Effector memory CD8-positive, alpha-beta T cell (primary cell): ENCODE measurements at places on chromosomes 13 and 19.

GRCh38 chr13:26266311-26266710, 12.4 kb downstream of the CDK8 start:
- H3K27me3 ChIP-seq, result no peaks in the 10 kb centered on the region
- DNase-seq, result no peak
- no peak overlapping the region for H3K27ac ChIP-seq
- H3K4me3 ChIP-seq, result no peak overlapping the region
- peaks cover 33% of the 10 kb centered on the region for H3K4me1 ChIP-seq

DNA sequence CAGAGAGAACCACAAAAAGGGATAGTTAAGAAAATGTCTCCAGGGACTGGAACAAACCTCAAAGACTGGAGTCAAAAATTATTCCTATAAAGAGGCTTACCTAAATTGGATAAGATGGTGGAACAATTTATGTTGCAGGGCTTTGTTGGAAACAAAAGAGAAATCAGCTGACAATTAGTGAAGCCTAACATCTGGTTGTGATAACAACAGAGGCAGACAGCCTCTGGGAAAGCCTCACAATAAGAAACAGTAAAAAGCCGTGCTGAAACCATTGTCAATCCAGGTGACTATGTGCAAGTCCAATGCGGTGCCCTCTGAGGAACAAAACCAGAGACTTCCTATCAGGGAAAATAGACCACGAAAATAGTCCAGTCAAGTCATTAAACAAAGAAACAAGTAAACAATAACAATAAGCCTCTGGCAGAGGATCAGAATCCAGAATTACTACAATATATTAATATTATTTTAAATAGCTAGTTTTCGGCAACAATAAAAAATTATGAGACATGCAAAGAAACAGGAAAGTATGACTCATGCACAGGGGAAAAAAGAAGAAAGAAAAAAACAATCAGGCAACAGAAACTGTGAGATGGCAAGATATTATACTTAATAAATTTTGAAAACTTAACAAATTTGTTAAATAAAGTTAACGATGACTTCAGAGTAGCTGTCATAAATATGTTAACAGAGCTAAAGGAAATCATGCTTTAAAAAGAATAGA, 99.7 kb upstream of the RXFP2 start:
- H3K4me1 ChIP-seq, result no peaks in the 10 kb centered on the region
- DNase-seq, result no peak
- no peaks in the 10 kb centered on the region for H3K27me3 ChIP-seq
- no peak overlapping the region for H3K27ac ChIP-seq
- H3K4me3 ChIP-seq, result no peak overlapping the region

GRCh38 chr13:70568571-70568970, 460.3 kb upstream of the KLHL1 start:
- no peaks in the 10 kb centered on the region for H3K27me3 ChIP-seq
- no peaks in the 10 kb centered on the region for H3K4me1 ChIP-seq
- no peak for DNase-seq
- H3K4me3 ChIP-seq, result no peak overlapping the region
- no peaks in the 10 kb centered on the region for H3K36me3 ChIP-seq
- H3K27ac ChIP-seq, result no peak overlapping the region

- no peaks in the 10 kb centered on the region for H3K4me1 ChIP-seq
- H3K4me3 ChIP-seq, result no peak overlapping the region
- DNase-seq, result no peak
- H3K36me3 ChIP-seq, result no peaks in the 10 kb centered on the region
Observed at GRCh38 chr19:22619932-22620331, 14.2 kb upstream of the ZNF492 start.

DNA sequence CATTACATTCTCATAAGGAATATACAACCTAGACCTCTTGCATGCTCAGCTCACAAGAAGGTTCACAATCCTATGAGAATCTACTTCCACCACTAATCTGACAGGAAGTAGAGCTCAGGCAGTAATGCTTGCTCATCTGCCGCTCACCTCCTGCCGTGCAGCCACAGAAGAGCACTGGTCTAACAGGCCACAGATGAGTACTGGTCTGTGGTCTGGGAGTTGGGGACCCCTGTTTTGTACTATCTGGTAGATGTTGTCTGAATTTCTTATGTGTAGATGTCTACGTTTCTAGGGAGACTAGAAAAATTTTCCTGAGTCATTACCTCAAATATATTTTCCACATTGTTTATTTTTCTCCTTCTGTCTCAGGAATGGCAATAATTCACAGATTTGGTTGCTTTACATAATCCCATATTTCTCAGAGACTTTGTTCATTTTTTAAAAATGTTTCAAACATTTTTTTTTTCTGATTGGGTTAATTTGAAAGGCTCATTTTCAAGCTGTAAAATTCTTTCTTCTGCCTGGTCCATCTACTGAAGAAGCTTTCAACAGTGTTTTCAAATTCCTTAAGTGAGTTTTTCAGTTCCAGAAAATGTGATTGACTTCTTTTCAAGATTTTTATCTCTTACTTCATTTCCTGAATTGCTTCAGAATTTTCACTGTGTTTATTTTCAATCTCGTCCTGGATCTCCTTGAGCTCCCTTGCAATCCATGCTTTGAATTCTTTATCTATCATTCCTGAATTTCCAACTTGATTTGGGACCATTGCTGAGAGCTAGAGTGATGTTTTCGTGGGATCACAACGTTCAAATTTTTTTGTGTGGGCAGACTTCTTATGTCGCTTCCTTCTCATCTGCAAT, 1322.2 kb downstream of the PCDH9 start:
- no peaks in the 10 kb centered on the region for H3K36me3 ChIP-seq
- H3K27ac ChIP-seq, result no peak overlapping the region
- DNase-seq, result no peak
- no peak overlapping the region for H3K4me3 ChIP-seq
- no peaks in the 10 kb centered on the region for H3K27me3 ChIP-seq

DNA sequence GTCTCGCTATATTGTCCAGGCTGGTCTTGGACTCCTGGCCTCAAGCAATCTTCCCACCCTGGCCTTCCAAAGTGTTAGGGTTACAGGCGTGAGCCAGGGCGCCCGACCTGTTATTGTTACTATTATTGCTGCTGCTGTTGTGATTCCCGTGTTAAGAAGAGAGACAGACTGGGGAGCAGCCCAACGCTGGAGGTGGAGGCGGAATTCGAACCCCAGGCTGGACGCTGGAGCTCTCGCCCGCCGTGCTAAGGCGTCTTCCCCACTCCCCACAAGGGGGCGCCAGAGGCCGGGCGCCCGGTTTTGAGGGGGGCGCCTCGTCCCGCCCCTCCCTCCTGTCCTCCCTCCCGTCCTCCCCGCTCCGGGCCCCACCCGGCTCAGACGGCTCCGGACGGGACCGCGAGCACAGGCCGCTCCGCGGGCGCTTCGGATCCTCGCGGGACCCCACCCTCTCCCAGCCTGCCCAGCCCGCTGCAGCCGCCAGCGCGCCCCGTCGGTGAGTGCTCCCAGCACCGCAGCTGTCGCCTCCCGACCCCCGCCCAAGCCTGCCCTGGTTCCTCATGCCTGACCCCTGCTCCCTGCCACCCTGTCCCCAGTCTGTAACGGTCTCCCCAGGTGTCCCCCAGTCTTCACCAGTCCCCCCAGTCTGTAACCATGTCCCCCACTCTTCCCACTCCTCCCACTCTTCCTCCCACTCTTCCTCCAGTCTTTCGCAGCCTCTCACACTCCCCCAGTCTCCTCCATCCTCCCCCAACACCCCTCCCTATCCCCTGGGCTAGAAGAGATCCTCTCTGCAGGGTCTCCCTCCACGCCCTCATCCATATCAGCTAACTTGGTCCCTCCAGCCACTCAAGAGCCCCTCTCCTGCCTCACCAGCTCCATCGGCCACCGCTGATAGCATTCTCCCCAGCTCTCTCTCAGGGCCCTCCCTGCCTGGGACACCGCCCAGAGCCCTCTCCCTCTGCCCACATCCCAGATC, at the start of gene EHD2:
TSS of gene EHD2 (plus strand) at position 377 of the 976 bp plus-strand sequence. CDS start 3,191 bp downstream, outside the sequence.
- H3K27me3 ChIP-seq, result peaks cover 57% of the 10 kb centered on the region
- DNase-seq, result no peak
- no peak within 1 kb of the TSS for H3K4me3 ChIP-seq
- peaks cover 3% of the 10 kb centered on the region for H3K36me3 ChIP-seq
- H3K4me1 ChIP-seq, result no peaks in the 10 kb centered on the region

DNA sequence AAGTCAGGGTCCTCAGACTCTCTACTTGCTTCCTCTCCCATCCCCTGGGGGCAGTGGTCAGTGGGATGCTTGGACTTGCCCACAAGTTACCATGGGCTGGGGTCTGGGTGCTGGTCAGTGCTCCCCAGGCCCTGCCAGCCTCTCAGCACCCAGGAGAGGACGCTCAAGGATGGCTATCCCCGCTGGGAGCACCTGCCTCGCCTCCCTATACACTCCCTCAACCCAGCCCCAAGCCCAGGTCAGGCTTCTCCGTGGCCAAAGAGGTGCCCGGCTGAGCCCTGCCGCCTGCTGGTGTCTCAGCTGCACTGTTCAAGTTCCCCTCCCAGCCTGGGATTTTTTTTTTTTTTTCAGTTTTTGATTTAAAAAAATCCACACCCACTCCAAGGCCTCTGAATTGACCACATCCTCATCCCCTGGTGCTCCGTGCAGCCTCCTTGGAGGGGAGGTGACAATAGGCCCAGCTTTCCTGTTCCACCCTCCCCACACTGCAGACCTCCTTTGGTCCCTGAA, 10.8 kb downstream of the F2RL3 start:
- no peak overlapping the region for H3K27ac ChIP-seq
- DNase-seq, result no peak
- peaks cover 16% of the 10 kb centered on the region for H3K36me3 ChIP-seq
- H3K4me1 ChIP-seq, result peaks cover 15% of the 10 kb centered on the region

DNA sequence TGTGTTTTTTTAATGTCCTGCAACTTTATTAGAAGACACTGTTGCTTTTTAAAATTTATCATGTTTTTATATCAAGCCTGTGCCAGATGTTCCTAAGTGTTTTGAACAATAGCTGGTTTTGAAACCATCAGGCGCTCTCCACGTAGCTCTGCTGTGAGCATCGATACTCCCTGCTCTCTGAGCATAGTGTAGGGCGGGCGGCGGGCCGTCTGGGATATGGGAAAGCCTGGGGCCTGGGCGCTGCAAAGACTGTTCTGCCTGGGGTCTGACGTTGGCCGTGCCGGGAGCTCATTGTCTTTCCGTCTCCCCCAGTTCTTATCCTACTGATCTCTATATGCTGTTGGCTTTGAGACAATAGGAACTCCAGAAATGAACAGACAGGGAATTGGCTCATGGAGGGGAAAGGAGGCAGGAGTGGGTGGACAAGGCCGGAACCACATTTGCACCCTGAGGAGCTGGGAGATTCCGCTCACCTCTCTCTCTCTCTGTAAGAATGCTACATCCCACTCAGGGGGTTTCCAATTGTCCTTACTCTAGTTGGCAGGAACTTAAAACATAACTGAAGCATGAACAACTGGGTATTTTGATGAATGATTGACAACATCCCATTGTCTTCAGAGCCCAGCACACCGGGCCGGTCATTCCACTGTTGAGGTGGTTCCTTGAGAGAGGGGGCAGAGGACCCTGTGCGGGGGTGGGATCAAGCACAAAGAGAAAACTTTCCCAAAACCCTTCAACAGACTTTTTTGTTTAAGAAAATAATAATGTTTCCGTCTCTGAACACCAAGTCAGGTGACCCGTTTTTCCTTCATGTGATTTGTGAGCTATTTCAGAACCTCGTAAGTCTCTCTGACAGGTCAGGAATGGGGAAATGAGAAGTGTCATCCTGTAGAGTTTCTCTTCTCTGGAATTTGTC, 64.7 kb downstream of the COL4A2 start:
- no peak overlapping the region for H3K4me3 ChIP-seq
- H3K4me1 ChIP-seq, result no peaks in the 10 kb centered on the region
- no peaks in the 10 kb centered on the region for H3K36me3 ChIP-seq

DNA sequence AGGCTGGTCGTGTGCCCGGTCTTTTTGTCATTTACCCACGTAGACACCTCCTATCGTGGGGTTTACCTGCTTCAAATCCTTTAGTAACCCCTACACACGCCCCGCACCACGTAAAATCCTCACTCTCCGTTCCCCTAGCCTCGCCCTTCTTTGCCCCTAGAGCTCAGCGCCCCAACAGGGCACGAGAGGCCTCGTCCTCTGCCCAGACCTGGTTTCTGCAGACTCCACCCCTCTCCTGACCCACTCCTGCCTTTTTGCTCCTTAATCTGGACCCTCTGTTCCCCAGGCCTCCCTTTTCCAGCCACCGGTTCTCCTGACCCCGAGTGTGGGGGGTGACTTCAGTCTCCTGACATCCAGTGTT, 412 bp downstream of the ZNF528 start:
- H3K27me3 ChIP-seq, result no peaks in the 10 kb centered on the region
- H3K4me1 ChIP-seq, result peaks cover 12% of the 10 kb centered on the region
- H3K4me3 ChIP-seq, result peak overlapping the region; percentile 98
- H3K27ac ChIP-seq, result peak overlapping the region; percentile 97
- no peak for DNase-seq

- peaks cover 5% of the 10 kb centered on the region for H3K4me1 ChIP-seq
- no peaks in the 10 kb centered on the region for H3K27me3 ChIP-seq
Observed at GRCh38 chr19:873084-873483, 13.6 kb downstream of the CFD start.

- no peaks in the 10 kb centered on the region for H3K27me3 ChIP-seq
- peak; percentile 81 for DNase-seq
- H3K36me3 ChIP-seq, result peaks cover 4% of the 10 kb centered on the region
- H3K27ac ChIP-seq, result peak overlapping the region; percentile 95
Observed at GRCh38 chr19:48720613-48721296, 1.2 kb upstream of the MAMSTR start.

DNA sequence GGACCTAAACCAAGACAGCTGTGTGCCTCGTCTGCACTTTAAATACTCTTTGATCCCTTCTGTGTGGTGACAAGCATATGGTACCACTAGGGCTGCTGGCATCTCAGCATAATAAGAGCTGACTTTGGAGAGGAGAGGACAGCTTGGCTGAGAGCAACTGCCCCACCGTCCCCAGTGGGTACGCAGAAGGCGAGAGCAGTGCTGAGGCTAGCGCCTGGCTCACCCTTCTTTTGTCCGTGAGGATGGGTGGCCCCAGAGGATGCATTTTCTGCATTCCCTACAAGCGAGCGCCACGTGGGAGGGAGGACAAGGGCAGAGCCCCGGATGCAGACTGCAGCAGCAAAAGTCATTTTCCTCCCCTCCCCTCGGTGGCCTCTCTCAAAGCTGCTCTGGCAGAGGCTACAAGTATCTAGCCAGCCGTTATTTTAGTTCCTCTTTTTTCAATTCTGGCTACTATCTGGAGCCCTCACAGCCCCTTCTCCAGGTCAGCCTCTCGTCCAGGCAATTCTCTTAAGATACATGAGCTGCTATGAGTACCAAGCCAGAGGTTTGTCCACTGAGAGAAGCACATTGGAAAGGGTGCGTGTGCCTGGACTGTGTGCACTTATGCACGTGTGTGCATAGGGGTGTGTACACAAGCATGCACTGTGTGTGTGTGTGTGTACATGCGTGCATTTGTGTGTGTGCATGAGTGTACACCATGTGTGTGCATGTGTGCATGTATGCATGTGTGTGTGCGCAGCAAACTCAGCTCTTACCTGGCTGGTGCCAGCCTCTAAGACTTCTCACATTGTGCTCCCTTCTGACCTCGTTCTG, 51.3 kb downstream of the RAB20 start:
- H3K36me3 ChIP-seq, result no peaks in the 10 kb centered on the region
- no peak for DNase-seq
- H3K4me1 ChIP-seq, result peaks cover 2% of the 10 kb centered on the region
- no peak overlapping the region for H3K27ac ChIP-seq
- no peak overlapping the region for H3K4me3 ChIP-seq
- H3K27me3 ChIP-seq, result peaks cover 53% of the 10 kb centered on the region

GRCh38 chr19:18150776-18151624, 2.0 kb upstream of the PIK3R2 start:
- H3K27ac ChIP-seq, result no peak overlapping the region
- peak overlapping the region; percentile 87 for H3K4me3 ChIP-seq
- H3K4me1 ChIP-seq, result peaks cover 51% of the 10 kb centered on the region
- H3K36me3 ChIP-seq, result peaks cover 54% of the 10 kb centered on the region

GRCh38 chr19:1860042-1860775, 3.2 kb downstream of the KLF16 start:
- DNase-seq, result no peak
- peak overlapping the region; percentile 98 for H3K27ac ChIP-seq

GRCh38 chr13:89900104-89900765, 1447.3 kb upstream of the MIR17HG start:
- H3K4me1 ChIP-seq, result no peaks in the 10 kb centered on the region
- no peak overlapping the region for H3K4me3 ChIP-seq
- no peak for DNase-seq
- no peak overlapping the region for H3K27ac ChIP-seq
- no peaks in the 10 kb centered on the region for H3K27me3 ChIP-seq
